ENCODE measurements at places on chromosomes 2 and 18.

DNA sequence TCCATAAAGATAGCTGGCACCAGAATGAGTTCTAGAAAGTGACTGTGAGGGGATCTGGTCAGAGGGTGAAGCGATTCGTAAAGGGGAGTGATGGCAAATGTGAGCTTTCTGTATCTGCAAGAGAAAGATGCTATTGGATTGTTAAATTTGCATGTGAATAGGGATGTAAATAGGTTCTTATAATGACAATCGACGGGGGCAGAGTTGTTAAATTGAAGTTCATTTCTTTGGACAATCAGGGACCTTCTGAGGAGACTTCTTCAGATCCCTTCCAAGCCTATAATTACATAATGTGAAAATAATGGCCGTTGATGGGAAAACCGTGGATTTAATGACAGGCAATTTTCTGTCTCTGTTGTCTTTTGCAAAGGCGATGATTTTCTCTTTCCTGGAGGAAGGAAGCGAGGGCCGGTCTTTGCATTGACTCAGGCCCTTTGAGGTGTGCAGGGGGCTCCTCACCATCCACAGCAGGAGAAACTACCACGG lies 52.2 kb upstream of the TMEM18 start:
- no peak for DNase-seq

DNA sequence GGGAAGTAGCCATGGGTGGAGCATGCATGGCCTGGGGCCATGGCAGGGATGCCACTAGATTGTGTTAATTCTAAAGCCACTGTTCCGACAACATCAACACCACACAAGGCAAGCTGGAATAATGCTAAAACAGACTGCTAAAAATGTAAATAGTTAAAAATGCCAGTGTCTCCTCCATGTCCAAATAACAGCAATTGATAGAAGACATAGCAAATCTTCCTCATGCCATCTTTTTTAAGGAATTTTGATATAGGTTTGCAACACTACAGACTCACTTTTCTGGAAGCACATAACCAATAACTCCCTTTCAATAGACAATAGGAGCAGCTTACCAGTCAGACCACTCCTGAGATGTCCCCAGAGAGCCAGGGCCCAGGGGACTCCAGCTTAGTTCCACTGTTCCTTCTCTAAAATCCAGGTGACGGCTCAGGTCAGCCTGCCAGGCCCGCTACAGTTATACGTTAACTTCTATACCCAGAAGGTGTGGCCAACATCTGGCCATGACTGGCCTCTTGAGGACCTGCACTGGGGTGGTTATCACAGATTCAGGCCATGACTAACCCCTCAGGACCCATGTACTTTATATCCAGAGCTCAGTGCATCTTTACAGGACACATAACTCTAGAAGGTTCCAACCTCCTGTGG lies 20.3 kb downstream of the TUBB6 start:
- no peak for DNase-seq

- no peak for DNase-seq
Observed at GRCh38 chr2:214075456-214075855, 335.4 kb upstream of the VWC2L start.

DNA sequence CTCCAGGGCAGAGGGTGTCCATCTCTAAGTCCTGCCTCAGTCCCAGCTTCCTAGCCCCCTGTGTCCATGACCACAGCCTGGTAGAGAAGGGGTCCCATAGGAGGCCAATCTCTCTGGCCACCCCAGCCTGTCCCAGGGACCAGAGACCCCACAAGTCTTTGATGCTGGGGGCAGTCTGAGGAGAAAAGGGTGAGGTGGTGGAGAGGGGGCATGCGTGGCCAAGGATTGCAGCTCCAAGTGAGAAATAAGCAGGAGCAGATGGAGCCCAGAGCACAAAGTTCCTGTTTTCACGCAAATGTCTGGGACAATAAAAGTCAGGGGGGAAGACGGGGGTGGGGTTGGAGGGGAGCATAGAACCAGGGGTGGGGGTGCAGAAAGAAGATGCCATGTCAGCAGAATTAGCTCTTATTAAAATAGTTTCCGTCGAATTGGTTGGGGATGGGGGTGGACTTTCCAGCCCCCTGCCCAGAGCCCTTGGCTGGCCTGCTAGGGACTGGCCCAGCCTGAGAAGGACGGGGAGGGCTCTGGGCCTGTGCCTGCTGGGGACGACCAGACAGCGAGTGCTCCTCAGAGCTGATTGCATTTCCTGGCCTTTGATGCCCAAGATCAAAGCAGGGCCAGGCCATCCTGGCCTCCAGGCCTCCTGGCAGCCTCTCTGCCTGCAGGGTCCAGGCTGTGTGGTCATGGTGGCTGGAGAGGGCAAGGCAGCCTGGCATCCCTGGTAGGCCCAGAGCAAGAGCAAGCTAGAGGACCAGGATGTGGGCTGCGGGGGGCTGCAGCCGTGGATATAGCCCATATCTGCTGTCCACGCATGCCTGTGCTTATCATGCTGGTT lies 337.1 kb downstream of the DYSF start:
- DNase-seq, result no peak

DNA sequence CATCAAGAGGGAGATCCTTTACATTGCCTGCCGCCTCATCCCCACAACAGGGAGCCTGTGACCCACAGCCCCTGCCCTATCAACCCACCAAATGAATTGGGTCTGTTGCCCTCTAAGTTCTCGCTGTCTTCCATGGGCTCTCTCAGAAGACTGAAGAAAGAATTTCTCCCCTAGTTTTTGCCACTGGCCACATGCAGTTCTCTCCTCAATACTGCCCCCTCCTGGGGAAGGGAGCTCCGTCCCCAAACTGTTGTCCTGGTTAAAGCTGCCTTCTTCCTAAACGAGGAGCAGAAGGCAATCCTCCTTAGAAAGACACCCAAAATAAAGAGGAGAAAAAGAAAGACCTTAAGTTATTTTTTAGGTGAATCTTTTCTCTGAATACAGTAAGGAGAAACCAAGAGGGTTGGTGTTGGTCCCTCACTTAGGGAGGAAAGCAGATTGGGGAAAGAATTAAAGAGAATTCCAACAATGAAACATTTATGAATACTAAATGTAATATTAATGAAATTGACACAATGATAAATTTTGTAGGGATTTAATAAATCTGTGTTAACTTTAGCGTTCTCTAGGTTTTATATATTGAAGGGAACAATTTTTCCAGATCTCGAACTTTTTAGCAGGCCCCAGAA lies 31.1 kb upstream of the SATB2 start:
- DNase-seq, result no peak

DNA sequence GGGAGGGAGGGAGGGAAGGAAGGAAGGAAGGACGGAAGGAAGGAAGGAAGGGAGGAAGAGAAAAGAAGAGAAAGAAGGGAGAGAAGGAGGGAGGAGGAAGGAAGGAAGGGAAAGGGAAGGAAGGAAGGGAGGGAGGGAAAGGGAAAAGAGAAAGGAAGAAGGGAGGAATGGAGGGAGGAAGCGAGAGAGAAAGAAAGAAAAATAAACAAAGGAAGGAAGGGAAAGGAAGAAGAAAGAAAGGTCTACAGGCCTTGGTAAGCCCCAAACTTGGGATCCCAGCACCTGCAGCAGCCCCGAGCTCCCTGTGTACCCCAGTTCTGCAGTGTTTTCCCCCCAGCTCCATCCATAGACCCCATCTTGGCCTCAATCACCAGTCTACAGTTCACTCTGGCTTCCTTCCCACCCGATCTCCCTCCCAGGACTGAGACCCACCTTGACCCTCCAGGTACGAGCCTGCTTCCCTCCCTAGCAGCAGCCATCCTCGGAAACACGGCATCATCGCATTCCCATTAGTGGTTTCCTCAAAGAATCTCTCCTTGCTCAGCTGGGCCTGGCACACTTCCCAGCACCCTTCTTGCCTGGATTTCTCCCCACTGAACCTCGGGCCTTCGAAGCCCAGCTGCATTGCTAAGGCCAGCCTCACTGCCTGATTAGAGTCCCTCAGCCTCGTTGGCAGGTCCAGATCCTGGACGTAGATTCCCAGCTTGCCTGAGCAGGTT lies 46.1 kb upstream of the SH3BP4 start:
- no peak for DNase-seq

- DNase-seq, result no peak
Observed at GRCh38 chr18:49725809-49726674, 87.3 kb downstream of the ACAA2 start.

- DNase-seq, result no peak
Observed at GRCh38 chr2:235779444-235779896, 285.6 kb downstream of the AGAP1 start.

DNA sequence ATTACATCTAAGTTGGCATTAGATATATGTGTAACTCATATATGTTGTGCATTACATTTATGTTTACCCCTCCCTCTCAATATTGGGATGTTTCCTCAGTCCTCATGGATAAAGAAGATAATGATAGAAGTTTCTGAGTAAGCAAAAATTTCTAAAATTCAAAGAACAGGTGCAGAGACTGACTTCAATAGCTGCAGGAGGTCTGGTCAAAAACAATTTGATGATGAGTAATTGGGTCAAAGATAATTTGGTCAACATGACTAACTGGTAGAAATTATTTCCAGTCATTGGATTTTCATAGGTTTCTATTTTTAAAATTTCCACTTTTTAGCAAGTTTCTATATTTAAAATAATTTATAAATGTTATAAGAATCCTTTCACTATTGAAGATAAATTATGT lies 1130.9 kb upstream of the SLC39A10 start:
- DNase-seq, result no peak

- DNase-seq, result no peak
Observed at GRCh38 chr18:76212960-76213359, 282.1 kb downstream of the ZNF516 start.

- DNase-seq, result no peak
Observed at GRCh38 chr2:47501374-47502200, 98.6 kb downstream of the MSH2 start.
